ENCODE measurements at places on chromosomes 6 and 20. TPM values are rescaled to one million over a fixed set of nuclear protein-coding genes. Genes with fewer than 3 reads are reported as not detected.

DNA sequence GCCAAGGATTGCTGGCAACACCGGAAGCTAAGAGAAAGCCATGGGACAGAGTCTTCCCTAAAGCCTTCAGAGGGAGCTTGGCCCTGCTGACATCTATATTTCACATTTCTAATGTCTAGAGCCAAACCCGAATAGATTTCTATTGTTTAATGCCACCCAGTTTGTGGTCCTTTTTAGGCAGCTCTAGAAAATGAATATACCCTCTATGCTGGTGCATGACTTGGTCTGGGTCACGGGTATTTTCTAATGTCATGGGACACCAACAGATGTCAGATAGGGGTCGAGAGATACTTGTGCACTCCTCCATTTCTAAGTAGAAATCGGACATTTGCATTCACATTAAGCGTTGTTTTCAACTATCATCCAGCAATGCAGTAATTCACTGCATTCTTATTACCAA is 37.0 kb upstream of the SOX4 start:
- DNase-seq: no peak

- no peak for DNase-seq
These were observed 9.3 kb upstream of the NQO2 start for GRCh38 chr6:2990248-2990931.

- no peak for DNase-seq
These were observed 1.1 kb upstream of the STK38 start for GRCh38 chr6:36548401-36548743.

DNA sequence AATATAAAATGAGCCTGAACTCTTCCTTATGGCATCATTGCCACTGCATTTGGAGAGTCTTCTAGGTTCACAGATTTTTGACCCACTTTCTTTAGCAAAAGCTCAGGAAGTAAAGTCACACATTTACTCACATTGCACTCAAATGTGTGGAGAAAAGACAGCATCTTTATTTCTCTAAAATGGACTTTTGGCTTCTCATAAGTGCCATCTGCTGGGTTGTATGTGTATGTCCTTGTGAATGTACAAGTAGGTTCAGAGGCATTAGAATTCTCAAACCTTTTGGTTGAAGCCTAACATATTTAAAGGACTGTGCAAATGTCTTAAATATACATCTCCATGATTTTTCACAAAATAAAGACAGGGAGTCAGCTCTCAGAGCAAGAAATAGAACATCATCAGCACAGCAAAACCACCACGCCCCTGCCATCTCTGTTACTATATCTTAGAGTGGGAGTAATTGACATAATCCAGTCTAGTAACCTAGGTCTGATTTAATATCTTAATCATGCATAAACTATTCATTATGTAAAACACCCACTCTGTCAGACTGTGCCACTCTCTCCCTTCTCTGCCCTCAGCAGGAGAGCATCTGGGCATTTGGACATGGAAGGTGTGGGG is 42.2 kb upstream of the SPTLC3 start:
- DNase-seq: no peak

GRCh38 chr6:20056350-20056992 is 155.8 kb downstream of the MBOAT1 start:
- peak; percentile 58 for DNase-seq

- no peak for DNase-seq
These were observed 318.2 kb upstream of the RGS17 start for GRCh38 chr6:153449279-153449678.

GRCh38 chr6:83086751-83087150 is 19.3 kb downstream of the DOP1A start:
- no peak for DNase-seq

GRCh38 chr20:4815628-4816027 is 93.9 kb downstream of the PRND start:
- no peak for DNase-seq

DNA sequence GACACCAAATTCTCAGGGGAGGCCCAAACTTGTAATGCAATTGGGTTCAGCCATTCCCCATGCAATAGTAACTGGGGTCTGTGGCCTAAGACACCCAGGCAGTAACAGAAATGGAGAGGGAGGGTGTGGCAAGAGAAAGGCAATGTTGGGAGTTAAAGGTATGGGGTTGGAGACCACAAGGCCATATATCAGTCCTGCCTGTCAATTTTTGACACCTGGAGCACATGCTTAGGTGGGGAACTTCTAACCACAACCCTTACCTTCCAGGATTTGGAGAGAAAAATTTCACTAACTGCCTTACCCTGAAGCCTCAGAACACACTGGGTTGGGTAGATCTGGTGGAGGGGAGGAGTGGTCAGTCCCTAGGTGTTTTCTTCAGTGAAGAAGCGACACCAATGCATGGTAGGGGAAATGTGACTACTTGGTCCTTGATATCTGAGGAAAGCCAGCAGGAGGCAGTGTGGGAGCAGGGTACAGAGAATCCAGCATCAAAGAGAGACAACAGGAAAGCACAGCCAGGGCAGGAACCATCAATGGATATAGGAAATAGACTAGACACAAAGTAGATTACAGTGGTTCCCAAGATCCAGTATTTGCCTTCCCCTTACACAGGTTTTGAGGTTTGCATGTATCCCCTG is 6.8 kb upstream of the USP49 start:
- DNase-seq: no peak

The IDH3B gene
- polyA plus RNA-seq: 120 TPM

The NDRG3 gene
- polyA plus RNA-seq: 37.2 TPM

The RCAN2 gene
- polyA plus RNA-seq: 26.9 TPM

The SLC32A1 gene
- 1.3 TPM for polyA plus RNA-seq

The EFCAB8 gene
- polyA plus RNA-seq: 0.20 TPM

The TREM1 gene
- not detected for polyA plus RNA-seq

Data from left renal pelvis (tissue), 4 donors.